ENCODE measurements at places on chromosomes 2 and 18. TPM values are rescaled to one million over a fixed set of nuclear protein-coding genes. Genes with fewer than 3 reads are reported as not detected.

Gene TMEM87B
- 38.9 TPM for total RNA-seq

GRCh38 chr2:23587341-23587880, 202.4 kb downstream of the KLHL29 start:
- DNase-seq, result no peak

DNA sequence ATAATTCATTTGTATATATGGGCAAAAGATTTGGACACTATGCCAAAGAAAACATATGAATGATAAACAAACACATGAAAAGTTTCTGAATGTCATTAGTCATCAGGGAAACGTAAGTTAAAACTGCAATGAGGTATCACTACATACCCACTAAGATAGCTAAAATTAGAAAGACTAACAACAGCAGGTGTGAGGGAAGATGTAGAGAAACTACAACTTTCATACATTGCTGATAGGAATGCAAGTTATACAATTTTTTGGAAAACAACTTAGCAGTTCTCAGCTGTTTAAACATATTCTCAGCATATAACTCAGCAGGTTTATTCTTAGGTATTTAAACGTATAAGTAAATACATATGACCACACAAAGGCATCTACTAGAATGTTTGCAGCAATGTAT, 563.5 kb upstream of the KLHL29 start:
- DNase-seq, result no peak

- no peak for DNase-seq
These were observed 39.9 kb downstream of the PREPL start for GRCh38 chr2:44321360-44321759.

DNA sequence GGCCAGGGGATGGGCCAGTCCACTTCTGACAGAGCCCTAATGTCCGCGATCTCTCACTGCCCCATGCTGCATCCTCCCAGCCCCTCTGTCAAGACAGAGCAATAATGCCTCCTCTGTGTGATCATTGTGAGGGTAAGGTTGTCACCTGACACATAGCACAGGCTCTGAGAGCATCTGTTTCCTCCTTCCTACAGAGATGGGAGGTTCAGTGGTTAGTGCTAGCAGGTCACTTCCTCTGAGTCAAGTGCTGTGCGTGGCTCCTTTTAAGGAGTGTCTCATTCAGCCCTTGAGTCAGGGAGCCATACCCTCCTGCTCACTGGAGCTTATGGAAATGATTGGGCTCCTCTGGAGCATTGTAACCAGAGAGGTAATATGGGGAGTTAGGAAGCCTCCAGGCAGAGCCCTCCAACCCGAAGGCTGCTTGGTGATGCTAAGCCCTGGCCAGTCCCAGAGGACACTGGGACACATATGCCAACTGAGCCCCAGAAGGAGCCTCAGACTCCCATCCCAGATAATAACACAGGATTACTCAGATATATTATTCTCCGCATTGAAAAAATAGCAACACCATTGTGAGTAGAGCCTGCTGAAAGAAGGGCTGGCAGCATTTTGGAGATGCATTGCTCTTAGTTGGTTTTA, 189.0 kb downstream of the GALNT1 start:
- no peak for DNase-seq

Measured in osteoblast (primary cell).